Pulmonary artery endothelial cell (primary cell): ENCODE measurements at places on chromosomes 7 and 10. TPM values are rescaled to one million over a fixed set of nuclear protein-coding genes. Genes with fewer than 3 reads are reported as not detected.

ATP5MK gene
- 158 and 197 TPM in 2 replicates for total RNA-seq

OPALIN gene
- not detected in 2 replicates for total RNA-seq

HYAL4 gene
- total RNA-seq, result 0.20 TPM in 1 of 2 replicates, not detected in the other

PPP1R3A gene
- total RNA-seq, result not detected in 2 replicates

PGAM2 gene
- total RNA-seq, result 0.14 TPM in 1 of 2 replicates, not detected in the other

CLRN3 gene
- total RNA-seq, result 0.11 TPM in 1 of 2 replicates, not detected in the other

PKD2L1 gene
- total RNA-seq, result not detected in 2 replicates

DNAH11 gene
- 0.07 and 1.3 TPM in 2 replicates for total RNA-seq

ABCB4 gene
- total RNA-seq, result 0.11 TPM in 1 of 2 replicates, not detected in the other

ELFN1 gene
- total RNA-seq, result 0.79 and 1.2 TPM in 2 replicates

FAM237B gene
- total RNA-seq, result not detected in 2 replicates

CXCL12 gene
- total RNA-seq, result 0.40 and 2.0 TPM in 2 replicates

DNA sequence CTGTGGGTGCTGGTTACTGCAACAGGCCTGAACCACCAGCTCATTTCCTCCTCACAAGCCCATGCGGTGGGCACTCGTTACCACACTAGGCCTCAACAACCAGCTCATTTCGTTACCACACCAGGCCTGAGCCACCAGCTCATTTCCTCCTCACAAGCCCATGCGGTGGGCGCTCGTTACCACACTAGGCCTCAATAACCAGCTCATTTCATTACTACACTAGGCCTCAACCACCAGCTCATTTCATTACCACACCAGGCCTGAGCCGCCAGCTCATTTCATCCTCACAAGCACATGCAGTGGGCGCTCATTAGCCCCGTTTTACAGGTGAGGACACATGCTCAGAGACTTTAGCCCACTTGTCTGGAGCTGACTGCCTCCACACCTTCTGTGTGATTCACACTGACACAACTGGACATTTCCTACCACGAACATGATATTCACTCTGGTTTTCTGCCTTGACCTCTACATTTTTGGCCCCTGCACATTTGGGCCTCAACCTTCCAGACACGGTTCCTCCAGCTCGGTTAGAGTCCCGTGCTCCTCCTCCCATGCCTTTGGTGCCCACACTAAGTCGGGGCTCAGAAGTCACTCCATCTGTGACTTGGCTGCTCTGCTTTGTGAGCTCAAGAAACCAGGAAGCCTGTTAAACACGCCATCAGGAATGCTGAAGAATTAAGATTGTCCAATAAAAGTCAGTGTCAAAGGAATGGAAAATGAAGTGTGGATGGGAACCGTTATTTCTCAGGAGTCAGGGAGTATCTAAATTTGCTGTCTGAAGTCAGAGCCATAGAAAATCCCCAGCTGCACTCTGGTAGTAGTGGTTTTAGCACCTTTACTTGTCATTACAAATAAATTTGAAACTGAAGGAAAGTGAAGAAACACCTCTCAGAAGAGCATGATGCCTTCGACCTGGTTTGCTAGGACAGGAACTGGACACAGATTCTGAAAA, 55.8 kb upstream of the LANCL2 start:
- no peak for DNase-seq

GRCh38 chr10:75718991-75719390, 287.6 kb downstream of the LRMDA start:
- DNase-seq, result no peak

DNA sequence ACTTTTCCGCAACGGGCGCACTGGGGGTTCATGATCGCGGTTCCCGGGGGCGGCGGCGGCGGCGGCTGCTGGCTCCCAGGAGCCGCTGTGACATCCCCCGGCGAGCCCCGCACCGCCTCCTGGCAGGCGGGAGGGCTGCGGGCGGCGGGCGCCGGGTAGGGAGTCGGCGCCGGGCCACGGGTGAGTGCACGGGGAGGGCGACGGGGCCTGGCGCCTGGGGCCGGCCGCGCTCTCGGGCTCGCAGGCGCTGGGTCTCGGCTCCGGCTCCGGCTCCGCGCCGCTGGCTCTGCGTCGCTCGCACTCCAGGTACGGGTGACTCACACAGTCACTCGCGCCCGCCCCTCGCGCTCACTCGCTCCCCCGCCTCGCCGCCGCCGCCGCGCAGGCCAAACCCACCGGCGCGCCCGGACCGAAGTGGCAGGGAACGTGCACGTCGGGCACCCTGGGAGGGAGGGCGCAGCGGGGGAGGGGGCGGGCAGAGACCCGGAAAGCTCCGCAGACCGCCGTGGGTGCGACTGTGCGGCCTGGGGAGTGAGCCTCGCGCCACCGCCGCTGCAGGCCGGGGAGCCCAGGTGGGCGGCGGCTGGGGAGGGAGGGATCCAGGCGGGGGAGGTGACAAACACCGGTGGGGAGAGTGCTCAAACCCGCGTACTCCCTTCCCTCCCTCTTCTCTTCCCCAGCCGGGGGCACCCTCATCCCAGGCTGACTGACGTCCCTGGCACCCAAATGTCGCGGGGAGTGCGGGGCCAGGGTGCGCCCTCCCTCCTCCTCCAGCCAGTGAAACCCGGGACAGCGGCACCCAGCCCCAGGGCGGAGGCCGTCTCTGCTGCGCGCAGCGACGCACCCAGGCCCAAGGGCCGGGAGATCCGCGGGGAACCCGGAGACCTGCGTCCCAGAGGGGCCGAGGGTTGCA, 276.9 kb upstream of the NEBL start:
- no peak for DNase-seq

- DNase-seq, result no peak
These were observed 95.2 kb upstream of the ODAD2 start for GRCh38 chr10:28094121-28094520.

DNA sequence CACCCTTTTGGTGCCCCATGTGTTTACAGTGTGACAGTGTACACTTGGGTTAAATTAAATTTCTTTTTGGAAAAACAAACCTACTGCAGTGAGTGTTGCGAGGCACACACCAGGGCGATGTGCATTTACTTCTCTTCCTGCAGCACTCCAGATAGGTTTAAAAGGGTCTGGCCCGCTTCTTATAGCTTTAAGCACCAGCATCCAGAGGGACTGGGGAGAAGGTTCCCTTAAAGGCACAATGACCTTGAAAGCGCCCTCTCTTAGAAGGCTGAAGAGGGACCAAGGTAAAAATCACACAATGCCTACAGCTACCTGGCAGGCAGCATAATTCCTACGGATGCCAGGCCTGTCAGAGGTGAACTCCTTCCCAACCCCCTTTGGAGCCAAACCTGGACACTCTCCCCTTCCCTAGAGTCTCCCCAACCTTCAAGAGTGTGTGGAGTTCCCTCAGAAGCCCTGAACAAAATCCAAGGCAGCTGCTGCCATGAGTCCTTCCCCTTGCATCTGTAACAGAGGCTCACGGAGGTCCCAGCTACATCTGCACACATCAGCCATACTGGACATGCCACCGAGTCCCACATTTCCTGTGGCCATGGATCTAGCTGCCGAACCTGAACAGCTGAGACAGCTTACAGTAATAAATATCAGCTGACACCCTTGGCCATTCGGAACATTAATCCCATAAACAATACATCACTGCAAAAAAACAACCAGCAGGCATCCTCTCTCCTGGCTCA, 33.2 kb downstream of the TRIM8 start:
- no peak for DNase-seq

GRCh38 chr10:72801263-72801868, 92.2 kb upstream of the OIT3 start:
- no peak for DNase-seq

GRCh38 chr10:69086001-69086509, 1.8 kb upstream of the SRGN start:
- peak; percentile 53 for DNase-seq

DNA sequence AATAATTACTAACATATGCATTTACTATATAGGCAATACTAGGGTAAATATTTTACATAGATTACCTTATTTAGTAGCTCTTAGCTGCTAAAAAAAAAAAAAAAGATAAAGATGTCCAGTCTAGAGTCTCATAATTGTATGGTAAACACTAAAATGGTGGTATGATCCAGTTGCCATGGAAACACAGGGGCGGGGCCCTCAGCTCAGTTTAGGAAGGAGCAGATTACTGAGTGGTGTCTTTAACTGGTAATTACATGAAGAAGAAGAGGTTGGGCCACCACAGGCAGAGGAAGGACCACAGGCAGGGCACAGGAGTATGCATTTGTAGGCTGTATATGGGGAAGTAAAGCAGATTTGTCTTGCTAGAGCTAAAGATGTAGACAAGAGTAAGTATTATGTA, 43.7 kb downstream of the ITGB8 start:
- DNase-seq, result no peak

DNA sequence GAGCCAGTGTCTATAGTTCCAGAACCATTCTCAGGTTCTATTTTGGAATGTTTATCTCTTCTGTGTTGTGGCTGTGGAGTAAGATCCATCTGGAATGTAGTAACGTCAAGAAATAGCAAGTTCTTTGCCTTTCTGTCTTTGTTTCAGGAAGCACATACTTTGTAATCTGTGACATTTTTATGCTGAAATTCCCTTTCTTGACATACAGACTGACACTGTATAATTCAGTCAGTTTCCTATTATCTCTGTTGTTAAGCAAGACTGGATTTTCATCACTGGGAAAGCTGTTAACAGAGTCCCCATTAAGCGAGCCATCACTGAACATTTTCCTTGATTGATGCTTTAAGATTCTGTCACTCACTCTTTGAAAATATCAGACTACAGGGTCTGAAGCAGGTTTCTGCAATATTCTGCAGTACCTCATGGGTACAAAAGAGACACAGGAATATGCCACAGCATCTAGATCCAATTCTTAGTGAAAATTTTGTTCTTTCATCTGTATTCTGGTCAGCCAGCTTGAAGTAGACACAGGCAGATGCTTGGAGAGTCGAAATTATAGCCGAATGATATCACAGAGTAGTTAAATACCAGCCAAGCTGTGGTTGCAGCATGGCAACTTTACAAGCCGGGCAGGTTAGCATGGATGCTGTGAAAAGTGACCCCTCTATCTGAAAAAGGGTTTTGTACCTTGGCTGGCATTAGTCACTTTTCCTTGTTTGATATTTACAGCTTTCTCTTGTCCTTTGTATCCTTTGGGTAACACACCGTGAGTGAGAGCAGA, 62.6 kb downstream of the CACNB2 start:
- no peak for DNase-seq

DNA sequence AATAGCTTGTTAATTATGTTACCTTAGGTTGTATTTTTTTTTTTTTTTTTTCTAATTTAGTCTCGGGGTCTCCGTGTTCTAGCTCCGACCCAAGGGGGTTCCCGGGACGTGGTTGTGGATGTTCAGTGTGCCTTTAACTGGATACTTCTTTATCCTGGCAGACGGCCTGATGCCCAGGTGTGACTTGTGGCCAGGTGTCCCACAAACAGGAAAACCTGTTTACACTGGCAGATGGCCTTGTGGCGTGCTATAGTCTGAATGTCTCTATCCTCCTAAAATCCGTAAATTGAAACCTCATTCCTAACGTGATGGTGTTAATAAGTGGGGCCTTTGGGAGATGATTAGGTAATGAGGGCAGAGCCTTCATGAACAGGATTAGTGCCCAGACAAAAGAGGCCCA, 546.4 kb upstream of the C7orf33 start:
- DNase-seq, result no peak

- peak; percentile 47 for DNase-seq
These were observed 155.5 kb upstream of the LYZL2 start for GRCh38 chr10:30784897-30785605.

DNA sequence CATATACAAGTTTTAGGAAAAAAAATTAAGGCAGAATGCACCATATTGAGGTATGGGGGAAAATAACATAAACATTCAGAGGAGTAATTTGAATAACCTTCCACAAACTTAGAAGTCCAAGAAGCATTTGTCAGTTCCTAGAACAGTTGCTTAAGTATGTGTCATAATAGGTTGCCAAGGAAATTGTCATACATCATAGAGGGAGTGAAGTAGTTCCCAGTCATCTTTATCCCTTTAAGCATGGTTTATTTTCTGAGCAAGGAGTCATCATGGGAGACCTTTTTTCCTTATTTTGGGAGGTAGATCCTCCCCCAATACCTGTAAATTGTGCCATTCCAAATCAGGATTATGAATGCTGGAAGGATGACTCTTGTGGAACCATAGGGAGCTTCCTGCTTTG, at the start of gene SSMEM1:
TSS of gene SSMEM1 (plus strand) at position 219 of the 400 bp plus-strand sequence. CDS start at position 270, 51 bp downstream.
- no peak for DNase-seq

DNA sequence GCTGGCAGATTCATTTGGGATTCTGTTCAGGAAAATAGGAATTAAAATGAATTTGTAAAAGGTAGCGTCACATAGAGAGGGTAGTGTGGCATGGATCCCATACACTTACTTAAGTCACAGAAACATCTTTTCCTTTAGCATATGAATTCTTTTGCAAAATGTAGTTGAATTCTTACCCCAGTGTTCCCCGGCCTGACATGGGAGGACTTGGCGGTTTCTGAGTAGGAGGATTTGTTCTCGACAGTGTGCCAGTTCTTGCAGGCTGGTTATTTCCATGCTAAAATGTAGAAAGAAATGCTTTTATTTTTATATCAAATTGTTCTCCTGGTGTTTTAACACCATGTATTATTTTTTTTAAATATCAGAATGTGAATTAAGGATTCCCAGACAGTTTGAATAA, 72.6 kb downstream of the PDSS1 start:
- DNase-seq, result no peak

- DNase-seq, result no peak
These were observed 33.2 kb upstream of the MKRN1 start for GRCh38 chr7:140512317-140513000.

GRCh38 chr7:99409192-99409572, 413 bp downstream of the BUD31 start:
- no peak for DNase-seq

GRCh38 chr10:62025901-62026879, 124.7 kb downstream of the ARID5B start:
- no peak for DNase-seq

- DNase-seq, result no peak
These were observed 83.7 kb downstream of the KIAA1217 start for GRCh38 chr10:24292304-24293293.

DNA sequence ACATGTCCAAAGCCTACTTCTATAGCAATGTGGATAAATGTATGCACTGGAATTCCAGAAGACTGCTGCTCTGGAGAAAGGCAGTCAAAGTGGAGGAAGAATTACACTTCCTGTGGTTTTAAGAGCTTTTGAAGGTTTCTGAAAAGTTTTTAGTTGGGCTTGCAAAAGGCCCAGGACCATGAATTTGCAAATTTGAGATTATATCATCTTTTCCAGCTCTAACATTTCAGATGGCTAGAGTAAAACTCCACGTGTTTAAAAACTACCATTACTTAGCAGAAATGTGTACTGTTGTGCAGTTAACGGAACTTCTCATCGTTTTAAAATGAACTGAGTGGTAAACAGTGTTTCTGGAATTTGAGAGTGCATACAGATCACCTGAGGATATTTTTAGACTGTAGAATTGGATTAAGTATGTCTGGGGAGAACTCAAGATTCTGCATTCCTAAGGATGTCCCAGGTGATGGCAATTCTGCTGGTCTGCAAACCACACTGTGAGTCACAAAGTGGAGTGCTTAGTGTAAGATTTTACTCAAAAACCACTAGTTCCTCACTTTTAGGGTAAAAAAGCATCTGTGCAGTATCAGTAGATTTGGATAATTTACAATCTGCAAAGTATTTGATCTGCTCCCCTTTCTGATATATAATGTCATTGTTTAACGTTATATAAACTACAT, 32.9 kb upstream of the CCDC71L start:
- DNase-seq, result no peak

GRCh38 chr7:96169439-96169838, 152.5 kb downstream of the SLC25A13 start:
- DNase-seq, result peak; percentile 79
